ENCODE measurements at places on chromosomes 12 and 14.

GRCh38 chr14:68598621-68599447, 194.0 kb downstream of the ZFP36L1 start:
- no peak for DNase-seq

GRCh38 chr14:61132894-61133293, 148.2 kb downstream of the TMEM30B start:
- DNase-seq: no peak

- no peak for DNase-seq
Observed at GRCh38 chr12:96323906-96324305, 76.3 kb downstream of the CDK17 start.

GRCh38 chr14:21072031-21072473, 1.9 kb downstream of the ARHGEF40 start:
- no peak for DNase-seq

GRCh38 chr14:65382586-65382985, 29.9 kb upstream of the FUT8 start:
- DNase-seq: no peak

- peak; percentile 4 for DNase-seq
Observed at GRCh38 chr12:115375186-115375991, 691.4 kb upstream of the TBX3 start.

DNA sequence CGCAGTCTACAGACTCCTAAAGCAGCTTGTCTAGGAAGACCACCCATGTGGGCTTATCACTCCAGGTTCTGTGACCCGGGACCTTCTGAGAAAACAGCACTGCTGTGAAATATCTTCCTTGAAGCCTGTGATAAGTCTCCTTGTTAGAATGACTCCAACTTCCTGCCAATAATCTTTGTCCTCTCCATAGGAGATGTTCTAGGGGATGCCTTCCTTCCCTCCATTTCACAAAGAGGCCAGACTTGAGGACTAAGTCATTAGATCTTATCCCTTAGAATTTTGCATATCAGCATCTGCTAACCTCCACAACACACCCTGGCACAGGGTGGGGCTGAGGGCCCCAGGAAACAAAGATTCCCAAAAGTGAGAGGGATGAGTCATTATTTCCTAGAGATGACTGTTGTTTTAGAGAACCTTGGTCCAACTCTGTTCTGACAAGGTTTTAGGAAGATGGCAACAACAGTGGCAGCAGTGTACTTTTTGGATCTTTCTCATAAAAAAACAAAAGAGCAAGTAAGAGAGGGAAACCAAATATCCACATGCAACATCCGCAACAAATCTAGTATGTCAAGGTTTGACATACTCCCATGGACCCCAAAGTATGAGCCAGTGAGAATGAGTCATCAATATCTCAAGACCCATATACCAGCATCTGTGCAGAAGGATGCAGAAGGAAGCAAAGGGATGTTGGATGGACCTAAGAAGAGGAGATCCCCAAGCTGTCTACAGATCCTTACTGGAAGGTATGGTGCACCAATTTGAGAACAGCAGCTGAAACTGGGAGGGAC, 6.0 kb downstream of the LTB4R start:
- DNase-seq: no peak

- no peak for DNase-seq
Observed at GRCh38 chr14:23349156-23349845, 3.4 kb downstream of the SLC22A17 start.

DNA sequence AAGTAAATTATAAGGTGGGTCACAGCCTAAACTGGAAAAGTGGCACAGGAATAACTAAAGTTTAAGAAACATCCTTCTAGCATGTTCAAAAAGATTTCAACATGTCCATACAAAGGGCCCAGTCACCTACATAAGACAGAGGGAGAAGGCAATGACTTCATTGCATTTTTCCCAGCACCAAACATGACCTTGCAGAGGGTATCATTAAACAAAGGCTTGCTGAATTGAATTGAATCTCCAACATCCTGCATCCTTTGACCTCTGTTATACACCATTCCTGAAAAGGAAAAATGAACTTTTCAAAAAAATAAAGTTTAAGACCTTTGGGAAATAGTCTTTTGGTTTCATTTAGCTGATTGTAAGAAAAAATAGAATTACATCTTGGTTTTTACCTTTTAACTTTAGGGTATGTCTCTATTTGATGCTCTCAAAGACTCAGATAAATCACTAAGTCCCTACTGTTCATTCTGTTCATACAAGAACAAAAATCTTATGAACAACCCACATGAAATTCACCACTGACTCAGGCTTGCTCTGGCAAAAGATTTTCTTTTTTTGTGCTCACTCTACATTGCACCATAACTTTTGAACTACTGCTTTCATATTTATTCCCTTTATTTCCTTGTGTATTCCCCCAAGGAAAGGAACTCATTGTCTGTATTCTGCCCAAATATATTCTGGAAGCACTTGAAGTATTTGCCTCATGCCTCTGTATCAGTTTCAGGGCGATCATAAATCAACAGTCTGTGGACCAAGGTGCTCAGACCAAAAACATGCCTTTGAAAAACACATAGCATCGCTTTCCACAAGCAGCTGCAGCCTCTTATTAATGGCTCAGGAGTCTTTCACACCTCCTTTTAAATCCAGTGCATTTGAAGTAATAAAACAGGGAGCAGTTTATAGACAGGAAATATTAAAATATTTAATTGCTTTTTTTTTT, 121.7 kb downstream of the DUSP6 start:
- DNase-seq: no peak

GRCh38 chr12:49696723-49697122, 10.5 kb downstream of the FMNL3 start:
- DNase-seq: no peak

GRCh38 chr14:73526036-73526984, 10.6 kb upstream of the ACOT1 start:
- DNase-seq: no peak

GRCh38 chr12:67981287-67982162, 7.7 kb upstream of the IFNG-AS1 start:
- no peak for DNase-seq

DNA sequence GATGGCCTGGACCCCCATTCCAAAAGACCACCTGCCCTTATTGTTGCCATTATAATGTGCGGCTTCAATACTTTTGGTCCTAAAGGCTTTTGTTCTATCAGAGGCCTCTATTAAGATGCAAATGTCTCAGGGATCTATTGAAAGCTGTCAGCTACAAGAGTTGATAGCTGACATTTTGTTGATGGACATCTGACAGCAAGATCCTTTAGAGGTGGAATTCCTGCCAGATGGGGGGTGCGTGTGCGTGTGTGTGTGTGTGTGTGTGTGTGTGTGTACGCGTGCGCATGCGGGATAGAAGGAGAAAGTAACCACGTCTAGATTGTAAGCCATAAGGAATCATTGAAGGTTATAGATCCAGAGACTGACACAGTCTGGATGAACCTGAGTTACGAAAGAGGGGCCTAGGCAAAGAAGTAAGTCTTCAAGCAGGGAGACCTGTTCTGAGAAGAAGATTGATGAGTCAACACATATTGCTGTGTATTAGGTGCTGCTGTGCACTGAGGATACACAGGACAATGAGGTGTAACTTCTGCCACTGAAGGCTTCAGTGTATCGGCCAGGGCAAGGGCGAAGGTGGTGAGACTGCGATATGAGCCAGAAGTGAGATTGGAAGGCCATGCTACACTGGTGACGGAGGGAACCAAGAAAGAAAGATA, 89.2 kb downstream of the PRMT8 start:
- DNase-seq: no peak
